ENCODE measurements at places on chromosomes 12 and 14. TPM values are rescaled to one million over a fixed set of nuclear protein-coding genes. Genes with fewer than 3 reads are reported as not detected.

- peaks cover 23% of the 10 kb centered on the region for H3K4me1 ChIP-seq
- DNase-seq, result no peak
- peaks cover 8% of the 10 kb centered on the region for H3K27me3 ChIP-seq
- H3K36me3 ChIP-seq, result no peaks in the 10 kb centered on the region
- H3K27ac ChIP-seq, result no peak overlapping the region
Observed at GRCh38 chr12:104384141-104384880, 72.4 kb upstream of the CHST11 start.

DNA sequence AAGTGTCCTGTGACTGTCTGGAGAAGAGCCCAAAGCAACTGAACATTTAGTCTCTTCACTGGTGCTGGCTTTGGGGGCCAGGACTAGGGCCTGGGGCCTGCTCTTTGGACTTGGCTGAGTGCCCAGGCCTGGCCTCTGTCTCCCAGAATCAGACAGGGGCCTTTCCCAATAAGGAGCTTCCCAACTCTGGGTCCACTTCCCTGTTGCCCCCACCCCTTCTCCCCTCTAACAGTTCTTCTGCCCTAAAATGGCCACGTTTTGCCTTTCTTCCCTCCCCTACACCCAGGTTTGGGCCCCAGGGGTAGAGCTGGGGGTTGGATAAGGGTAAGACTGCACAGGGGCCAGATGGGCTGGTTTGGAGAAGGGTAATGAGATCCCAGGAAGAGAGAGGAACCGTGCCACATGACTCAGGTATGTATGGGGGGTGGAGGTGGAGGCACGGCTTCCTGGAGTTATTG is 10.0 kb upstream of the ITGA5 start:
- no peak overlapping the region for H3K27ac ChIP-seq
- no peak for DNase-seq
- no peaks in the 10 kb centered on the region for H3K36me3 ChIP-seq
- H3K4me3 ChIP-seq, result no peak overlapping the region
- H3K4me1 ChIP-seq, result peaks cover 14% of the 10 kb centered on the region

DNA sequence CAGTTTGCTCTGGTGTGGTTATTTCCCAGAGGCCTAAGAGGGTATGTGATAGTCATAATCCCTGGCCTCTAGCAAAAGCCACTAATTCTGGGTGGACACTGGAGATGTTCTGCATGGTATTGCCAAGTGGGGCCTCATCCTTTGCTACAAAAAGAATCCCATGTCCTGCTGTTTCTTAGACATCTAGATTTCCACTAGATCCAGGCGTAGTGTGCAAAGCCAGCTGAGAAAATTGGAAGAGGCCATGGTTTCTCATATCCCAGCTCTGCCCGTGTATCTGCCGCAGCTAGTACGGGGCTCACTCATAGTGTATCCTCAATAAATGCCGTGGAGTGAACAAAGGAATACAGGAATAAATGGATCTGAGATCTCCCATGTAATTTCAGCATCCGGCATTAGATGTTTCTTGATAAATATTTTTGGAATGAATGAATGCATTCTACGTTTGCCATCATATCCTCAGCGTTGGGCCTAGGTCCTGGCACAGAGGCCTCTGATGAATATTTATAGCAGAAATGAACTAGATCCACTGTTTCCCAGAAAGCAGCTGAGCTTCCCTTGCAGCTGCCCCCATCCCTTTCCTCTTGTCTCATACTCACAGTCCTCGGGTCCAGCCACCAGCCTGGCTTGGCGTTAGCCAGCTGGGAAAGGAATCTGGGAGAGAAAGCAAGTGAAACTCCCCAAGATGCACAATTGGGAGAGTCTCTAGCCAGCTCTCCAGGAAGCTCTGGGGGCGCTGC is 76.3 kb upstream of the NOS1 start:
- no peaks in the 10 kb centered on the region for H3K27me3 ChIP-seq
- no peak overlapping the region for H3K4me3 ChIP-seq
- no peak for DNase-seq
- H3K36me3 ChIP-seq, result no peaks in the 10 kb centered on the region
- no peak overlapping the region for H3K27ac ChIP-seq

GRCh38 chr12:125120566-125120965 is 55.3 kb downstream of the AACS start:
- no peak overlapping the region for H3K27ac ChIP-seq
- no peak for DNase-seq
- H3K36me3 ChIP-seq, result no peaks in the 10 kb centered on the region
- no peaks in the 10 kb centered on the region for H3K27me3 ChIP-seq
- H3K4me1 ChIP-seq, result no peaks in the 10 kb centered on the region
- no peak overlapping the region for H3K4me3 ChIP-seq

DNA sequence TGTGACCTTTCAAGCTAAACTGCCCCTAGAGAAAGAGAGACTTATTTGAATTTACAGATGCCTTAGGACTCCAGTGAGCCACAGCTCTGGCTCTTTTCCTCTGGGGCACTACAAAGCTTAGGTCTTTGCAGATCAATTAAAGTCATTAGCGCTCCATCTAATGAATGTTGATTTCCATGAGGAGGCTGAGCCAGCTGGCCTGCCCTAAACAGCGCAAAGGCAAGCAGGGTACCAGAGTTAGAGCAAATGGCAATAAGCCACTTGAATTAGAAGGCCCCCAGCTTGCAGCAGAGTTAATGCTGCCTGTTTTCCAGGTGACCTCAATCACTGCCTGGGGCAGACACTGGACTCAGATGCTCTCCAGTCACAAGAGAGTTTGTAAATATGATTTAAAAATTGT is 695.3 kb downstream of the DIO2 start:
- no peak overlapping the region for H3K27ac ChIP-seq
- no peaks in the 10 kb centered on the region for H3K36me3 ChIP-seq
- no peaks in the 10 kb centered on the region for H3K4me1 ChIP-seq
- no peak overlapping the region for H3K4me3 ChIP-seq
- no peak for DNase-seq

DNA sequence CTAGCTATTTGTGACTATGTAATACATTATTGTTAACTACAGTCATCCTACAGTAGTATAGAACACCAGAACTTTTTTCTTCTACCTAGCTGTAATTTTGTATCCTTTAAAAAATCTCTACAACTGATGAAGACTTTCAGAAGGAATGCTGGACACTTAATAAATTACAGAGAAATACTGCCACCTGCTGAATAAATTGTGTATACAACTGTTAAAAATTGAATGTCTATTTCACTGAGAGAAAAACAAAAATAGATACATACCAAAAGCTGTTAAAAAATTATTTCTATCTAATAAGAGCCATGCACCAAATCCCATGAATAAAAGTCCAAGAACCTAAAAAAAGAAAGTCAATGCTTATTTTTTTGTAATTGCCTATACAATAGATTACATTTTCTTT is 6.6 kb downstream of the TSPAN19 start:
- no peak overlapping the region for H3K27ac ChIP-seq
- H3K4me3 ChIP-seq, result no peak overlapping the region

- no peaks in the 10 kb centered on the region for H3K4me1 ChIP-seq
- no peak for DNase-seq
- H3K27ac ChIP-seq, result no peak overlapping the region
- no peak overlapping the region for H3K4me3 ChIP-seq
- H3K27me3 ChIP-seq, result no peaks in the 10 kb centered on the region
- H3K36me3 ChIP-seq, result peaks cover 9% of the 10 kb centered on the region
Observed at GRCh38 chr12:120764816-120765215, 39.2 kb downstream of the ACADS start.

GRCh38 chr14:88242446-88242845 is 80.6 kb downstream of the KCNK10 start:
- H3K4me1 ChIP-seq, result no peaks in the 10 kb centered on the region
- H3K27ac ChIP-seq, result no peak overlapping the region
- DNase-seq, result no peak
- no peak overlapping the region for H3K4me3 ChIP-seq
- H3K27me3 ChIP-seq, result peaks cover 18% of the 10 kb centered on the region

DNA sequence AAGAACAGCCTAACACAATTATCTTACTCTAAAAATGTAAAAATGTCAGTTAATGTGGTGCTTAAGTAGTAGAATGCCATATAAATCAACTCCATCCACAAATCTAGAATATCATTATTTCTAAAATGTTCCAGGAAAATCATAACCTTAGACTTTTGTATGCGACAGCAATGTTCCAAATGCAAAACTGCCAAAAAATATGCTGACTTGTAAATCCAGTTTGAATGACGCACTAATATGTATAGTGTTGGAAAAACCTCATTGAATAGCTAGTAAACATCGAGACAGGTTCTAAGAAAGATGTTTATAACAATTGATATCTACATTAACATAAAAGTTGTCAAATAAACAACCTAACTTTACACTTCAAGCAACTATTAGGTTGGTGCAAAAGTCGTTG is 469.1 kb upstream of the PRICKLE1 start:
- no peaks in the 10 kb centered on the region for H3K36me3 ChIP-seq
- H3K4me3 ChIP-seq, result no peak overlapping the region
- no peaks in the 10 kb centered on the region for H3K27me3 ChIP-seq
- no peak overlapping the region for H3K27ac ChIP-seq
- DNase-seq, result no peak

DNA sequence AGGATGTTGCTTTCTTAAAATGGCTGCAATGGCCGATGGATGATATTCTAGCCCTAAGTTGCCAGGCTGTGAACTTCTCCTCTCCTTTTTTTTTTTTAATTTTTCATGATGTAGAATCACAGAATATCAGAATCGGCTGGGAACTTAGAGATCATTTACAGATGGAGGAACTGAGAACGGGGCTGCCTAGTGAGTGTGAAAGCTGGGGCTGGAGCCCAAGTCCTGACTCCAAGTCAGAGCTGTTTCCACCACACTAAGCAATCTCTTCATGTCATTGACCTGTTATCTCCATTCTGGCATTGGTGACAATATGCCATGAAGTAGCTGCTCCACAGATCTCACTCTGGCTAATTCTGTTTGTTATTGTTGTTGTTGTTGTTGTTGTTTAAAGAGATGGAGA is 121.7 kb downstream of the SLC38A1 start:
- no peak overlapping the region for H3K27ac ChIP-seq
- DNase-seq, result no peak
- H3K4me3 ChIP-seq, result no peak overlapping the region
- H3K36me3 ChIP-seq, result no peaks in the 10 kb centered on the region
- no peaks in the 10 kb centered on the region for H3K4me1 ChIP-seq

DNA sequence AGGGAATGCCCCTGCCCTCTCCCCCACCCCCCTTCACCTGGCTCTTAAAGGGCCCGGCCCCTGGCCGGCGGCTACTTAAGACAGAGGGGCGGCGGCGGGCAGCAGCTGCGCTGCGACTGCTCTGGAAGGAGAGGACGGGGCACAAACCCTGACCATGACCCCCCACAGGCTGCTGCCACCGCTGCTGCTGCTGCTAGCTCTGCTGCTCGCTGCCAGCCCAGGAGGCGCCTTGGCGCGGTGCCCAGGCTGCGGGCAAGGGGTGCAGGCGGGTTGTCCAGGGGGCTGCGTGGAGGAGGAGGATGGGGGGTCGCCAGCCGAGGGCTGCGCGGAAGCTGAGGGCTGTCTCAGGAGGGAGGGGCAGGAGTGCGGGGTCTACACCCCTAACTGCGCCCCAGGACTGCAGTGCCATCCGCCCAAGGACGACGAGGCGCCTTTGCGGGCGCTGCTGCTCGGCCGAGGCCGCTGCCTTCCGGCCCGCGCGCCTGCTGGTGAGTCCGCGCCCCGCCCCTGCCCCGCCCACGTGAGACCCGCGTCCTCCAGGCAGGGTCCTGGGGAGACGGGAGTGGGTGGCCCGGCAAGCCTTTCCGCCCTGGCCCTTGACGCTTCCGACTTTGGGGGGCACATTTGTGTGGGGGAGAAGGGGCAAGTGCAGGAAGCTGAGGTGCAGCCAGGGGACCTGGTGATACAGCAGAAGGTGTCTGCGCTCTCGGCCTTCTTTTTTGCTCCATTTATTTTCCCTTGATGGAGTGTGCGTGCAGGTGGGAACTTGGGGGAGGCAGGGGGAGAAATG is at the start of gene IGFBP6:
Gene IGFBP6 (plus strand): TSS at position 104 of the 790 bp plus-strand sequence. CDS start 51 bp downstream, at position 155.
- peak; percentile 77 for DNase-seq
- H3K4me1 ChIP-seq, result peaks cover 46% of the 10 kb centered on the region
- peak within 1 kb of the TSS; percentile 73 for H3K27ac ChIP-seq
- no peaks in the 10 kb centered on the region for H3K36me3 ChIP-seq
- H3K27me3 ChIP-seq, result peaks cover 15% of the 10 kb centered on the region
- H3K4me3 ChIP-seq, result peak within 1 kb of the TSS; percentile 92

- no peak overlapping the region for H3K4me3 ChIP-seq
- no peak for DNase-seq
- H3K27me3 ChIP-seq, result no peaks in the 10 kb centered on the region
- H3K27ac ChIP-seq, result no peak overlapping the region
- H3K4me1 ChIP-seq, result no peaks in the 10 kb centered on the region
- H3K36me3 ChIP-seq, result peaks cover 48% of the 10 kb centered on the region
Observed at GRCh38 chr12:113007166-113007565, 28.8 kb downstream of the OAS2 start.

ACOT6 gene
- not detected for total RNA-seq

HPD gene
- total RNA-seq, result not detected

CDKN3 gene
- 121 TPM for total RNA-seq

RNASE3 gene
- total RNA-seq, result not detected

ACVRL1 gene
- total RNA-seq, result not detected

MBIP gene
- total RNA-seq, result 35.2 TPM

HSPB8 gene
- total RNA-seq, result not detected

Data from activated T-cell treated with anti-CD3 and anti-CD28 coated beads, Interleukin-2, amount 50 U/mL, for 72 hours (primary cell).